Fibroblast of skin of right quadriceps (primary cell): ENCODE measurements at places on chromosomes 3 and 15.

DNA sequence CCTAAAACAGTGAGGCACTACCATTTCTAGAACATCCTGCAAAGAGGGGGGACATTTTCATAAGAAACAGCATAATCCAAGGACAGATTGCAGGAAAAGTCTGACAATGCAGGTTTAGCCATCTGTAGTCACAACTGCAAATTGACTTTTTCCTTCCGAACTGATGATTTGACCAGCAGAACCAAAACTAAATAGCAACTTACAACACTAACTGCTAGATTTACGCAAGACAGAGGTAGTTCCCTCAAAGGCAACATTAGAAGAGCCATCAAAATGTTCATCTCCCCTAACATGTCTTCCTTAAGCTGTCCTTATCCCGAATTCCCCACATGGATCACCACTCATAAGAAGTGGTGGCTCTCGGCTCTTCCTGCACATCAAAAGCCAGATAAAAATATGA lies 129.6 kb downstream of the GADL1 start:
- no peak for DNase-seq

- DNase-seq, result no peak
These were observed 12.8 kb downstream of the DCUN1D1 start for GRCh38 chr3:182967218-182968204.

DNA sequence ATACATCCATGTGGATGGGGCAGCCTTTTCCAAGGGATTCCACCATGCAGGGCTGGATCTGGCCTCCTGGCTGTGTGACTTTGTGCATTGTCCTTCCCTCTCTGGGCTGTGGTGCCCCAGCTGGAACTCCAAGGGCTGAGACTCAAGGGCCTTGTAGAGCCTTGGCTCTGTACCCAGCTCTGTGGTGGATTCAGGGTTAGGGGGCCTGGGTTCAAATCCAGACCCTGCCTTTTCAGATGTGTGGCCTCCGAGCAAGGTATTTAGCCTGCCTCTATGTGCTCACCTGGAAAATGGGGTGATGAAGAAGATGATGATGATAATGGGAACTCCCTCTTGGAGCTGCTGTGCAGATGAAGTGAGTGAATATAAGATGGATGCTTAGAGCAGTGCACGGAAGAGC lies 161.9 kb downstream of the WNT7A start:
- DNase-seq, result no peak

- DNase-seq, result no peak
These were observed 26.6 kb upstream of the SMAD6 start for GRCh38 chr15:66675446-66675845.

DNA sequence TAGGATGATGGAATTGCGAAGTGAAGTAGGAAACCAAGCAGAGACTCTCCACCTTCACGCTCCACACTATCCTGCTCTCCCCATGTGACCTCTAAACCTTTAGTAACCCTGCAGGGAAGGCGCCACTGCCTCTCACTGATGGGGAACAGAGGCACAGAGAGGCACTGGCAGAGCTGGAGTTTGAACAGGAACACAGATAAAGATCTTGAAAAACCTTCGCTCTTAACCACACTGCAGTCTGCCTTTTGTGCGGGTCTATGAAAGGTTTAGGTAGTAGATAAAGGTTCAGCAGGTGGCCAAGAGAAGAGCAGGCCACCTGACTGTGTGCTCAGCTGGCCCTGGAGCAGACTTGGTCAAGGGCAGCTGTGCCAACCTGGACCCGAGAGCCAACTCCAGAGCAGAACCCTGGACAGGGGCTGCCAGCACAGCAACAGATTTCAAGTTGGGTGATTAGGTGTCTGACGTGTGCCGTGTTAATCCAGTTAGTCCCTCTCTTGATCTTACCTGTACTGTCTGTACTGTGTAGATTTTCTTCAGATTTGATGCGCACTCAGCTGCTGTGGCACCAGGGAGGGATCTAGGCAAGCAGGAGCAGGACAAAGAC lies 15.2 kb downstream of the EIF4E3 start:
- DNase-seq, result no peak

DNA sequence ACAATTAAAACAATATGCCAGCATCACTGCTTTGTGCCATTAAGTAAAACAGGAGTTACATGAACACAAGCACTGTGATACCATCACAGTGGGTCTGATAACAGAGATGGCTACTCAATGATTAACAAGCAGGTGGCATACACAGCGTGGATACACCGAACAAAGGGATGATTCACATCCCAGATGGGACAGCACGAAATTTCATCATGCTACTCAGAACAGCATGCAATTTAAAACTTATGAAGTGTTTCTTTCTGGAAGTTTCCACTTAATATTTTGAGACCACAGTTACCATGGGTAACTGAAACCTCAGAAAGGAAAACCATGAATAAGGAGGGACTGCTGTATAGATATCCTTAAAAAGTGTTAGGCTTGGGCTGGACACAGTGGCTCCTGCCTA lies 44.5 kb downstream of the SLC24A1 start:
- peak; percentile 15 for DNase-seq

DNA sequence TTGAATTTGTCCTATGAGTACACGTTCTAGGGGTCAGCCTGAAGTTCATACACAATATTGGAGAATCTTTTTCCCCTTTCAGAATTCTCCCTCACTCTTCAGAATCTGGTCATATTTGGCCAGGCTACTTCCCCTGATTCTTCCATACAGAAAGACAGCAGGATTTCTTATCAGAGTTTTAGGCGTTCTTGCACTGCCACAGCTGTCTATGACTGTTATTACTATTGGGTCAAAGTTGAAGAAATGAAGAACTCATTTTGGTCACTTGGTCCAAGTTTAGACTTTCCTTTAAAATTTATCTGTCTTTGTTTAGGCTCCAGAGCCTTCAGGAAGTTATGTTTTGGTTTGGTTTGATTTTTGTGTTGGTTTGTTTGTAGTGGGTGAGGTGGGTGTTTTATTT lies 12.0 kb downstream of the TEX55 start:
- no peak for DNase-seq

DNA sequence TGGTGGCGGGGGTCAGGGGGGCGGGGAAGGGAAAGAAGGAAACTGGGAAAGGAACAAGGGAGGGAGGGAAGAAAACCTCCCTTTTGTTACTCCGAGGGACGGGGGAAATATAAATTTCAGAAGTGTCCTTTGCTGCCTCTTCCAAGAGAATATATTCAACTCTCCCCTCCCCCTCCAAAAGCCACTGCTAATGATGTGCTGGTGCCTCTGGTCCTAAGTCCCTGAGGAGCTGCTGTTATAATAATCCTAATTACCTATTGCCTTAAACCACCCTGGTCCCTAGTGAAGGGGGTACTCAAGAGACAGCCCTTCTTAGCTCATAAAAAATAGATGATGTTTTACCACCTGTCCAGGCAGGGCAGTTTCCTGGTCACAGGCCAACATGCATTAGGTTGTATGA lies 118.3 kb upstream of the TRIM42 start:
- DNase-seq, result no peak

- DNase-seq, result no peak
These were observed 304.3 kb downstream of the ZIC1 start for GRCh38 chr3:147713234-147714133.

DNA sequence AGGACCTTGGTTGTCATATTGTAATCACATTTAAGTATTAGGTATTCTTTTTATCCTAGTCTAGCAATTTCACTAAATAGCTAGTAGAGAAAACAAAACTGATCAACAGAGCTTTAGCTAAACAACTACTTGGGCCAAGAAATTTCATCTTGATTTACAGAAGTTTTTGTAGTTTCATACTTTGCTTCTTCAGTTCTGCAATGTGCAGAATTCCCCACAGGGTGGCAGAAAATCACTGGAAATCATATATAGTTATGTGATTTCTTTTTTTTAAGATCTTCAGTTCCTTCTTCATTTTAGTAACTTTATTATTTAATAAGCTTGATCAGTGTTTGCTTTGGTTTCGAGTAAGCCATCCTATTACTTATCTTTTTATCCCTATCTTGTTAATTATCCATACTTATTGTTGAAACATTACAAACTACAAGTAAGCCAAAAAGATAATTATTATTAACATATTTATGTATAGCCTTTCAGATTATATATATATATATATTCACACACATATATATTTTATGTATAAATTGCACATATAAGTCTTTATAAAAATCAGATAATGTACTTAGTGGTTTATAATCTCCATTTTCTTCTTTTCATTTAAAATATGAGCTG lies 2.2 kb upstream of the BNIP2 start:
- peak; percentile 49 for DNase-seq

DNA sequence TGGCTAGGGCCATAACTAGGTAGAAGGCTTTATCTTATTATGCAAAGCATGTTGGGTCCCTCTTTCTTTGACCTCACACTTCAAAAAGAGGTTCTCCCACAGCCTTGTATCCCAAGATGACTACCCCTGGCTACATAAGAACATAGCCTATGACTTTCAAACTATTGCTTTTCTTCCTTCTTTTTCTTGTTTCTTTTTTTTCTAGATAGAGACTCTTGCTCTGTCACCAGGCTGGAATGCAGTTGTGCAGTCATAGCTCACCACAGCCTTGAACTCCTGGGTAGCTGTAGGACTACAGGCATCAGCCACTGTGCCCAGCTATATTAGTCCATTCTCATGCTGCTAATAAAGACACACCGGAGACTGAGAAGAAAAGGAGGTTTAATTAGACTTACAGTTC lies 47.2 kb downstream of the DIPK2A start:
- DNase-seq, result peak; percentile 81

GRCh38 chr15:80615783-80616391 lies 79.2 kb upstream of the ABHD17C start:
- DNase-seq, result peak; percentile 59

DNA sequence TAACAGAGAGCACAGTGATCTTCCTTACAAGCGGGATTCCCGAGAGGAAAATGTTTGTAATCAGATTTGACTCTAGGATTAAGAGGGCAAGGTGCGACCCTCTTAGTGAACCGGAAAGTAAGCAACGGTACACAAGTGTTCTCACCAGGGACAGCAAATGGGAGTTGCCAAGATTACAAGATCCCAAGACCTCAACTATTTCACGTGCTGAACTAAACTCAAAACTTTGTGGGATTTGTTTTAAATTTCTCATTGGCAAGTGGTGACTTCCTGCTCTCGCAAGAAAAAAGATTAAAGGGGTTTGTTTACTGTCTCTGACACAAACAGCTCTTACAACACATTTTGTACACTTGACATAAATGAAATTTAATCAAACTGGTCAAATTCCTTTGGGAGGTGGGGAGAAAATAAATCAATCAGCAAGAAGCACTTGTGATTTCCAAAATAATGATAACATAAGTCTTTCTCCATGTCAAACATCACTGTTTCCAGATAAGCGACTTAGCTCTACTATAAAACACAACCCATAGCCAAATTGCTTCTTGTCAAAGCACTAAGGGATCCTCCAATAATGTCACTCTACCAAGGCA lies 2.2 kb upstream of the PGPEP1L start:
- DNase-seq, result no peak

DNA sequence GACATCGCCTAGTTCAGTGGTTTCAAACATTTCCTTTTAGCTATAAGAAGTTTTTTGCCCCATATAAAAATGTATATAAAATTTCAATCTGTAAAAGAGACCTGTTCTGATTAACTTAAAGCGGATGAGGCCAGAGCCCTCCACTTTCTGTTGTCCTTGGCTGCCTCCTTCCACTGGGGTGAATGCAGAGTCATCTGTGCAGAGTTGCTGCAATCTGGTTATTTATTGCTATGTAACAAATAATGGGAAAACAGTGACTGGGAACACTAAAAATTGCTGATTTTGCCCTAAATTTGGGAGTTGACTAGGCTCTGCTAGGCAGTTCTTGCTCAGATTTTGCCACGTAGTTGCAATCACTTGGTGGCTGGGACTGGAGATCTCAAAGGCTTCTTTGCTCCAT lies 637.8 kb downstream of the GRM7 start:
- DNase-seq, result no peak

- no peak for DNase-seq
These were observed 1026.2 kb downstream of the PLOD2 start for GRCh38 chr3:145134738-145135137.

- peak; percentile 33 for DNase-seq
These were observed 149.8 kb downstream of the TMCO5A start for GRCh38 chr15:38084289-38084688.

GRCh38 chr3:4241595-4242170 lies 61.5 kb upstream of the SETMAR start:
- DNase-seq, result no peak

DNA sequence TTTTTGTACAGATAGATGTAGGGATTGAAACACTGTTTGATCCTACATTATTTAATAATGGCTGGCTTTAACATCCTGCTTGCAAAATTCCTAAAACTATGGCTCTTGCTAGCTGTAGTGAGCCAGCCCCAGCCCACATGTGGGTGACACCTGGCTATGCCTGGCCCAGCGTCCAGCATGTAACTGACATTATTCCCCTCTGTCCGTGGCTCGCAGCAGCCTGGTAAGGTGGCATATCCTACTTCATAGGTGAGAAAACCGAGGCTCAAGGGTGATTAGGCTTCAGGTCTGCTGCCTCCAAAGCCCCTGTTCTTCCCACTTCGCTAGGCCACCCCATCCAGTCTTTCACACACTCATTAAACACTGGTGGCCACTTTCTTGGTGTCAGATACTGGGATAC lies 1.6 kb downstream of the CALML4 start:
- DNase-seq, result no peak

- no peak for DNase-seq
These were observed 31.5 kb upstream of the MECOM start for GRCh38 chr3:169695031-169695430.

DNA sequence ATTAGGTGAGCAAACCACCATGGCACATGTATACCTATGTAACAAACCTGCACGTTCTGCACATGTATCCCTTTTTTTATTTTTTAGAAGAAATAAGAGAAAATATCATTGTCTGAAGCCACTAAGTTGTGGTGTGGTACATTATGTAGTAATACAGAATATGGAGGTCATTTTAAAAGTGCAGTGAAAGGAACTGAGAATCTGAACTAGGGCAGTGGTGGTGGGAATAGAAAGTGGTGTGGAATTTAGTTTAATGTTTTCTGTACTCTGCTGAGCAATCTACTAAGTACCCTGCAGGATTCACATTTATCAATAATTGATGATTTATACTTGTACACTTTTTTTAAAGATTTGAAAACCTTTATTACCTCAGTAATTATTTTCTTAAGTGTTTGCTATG lies 283.5 kb downstream of the CHL1 start:
- no peak for DNase-seq

- DNase-seq, result no peak
These were observed 365 bp upstream of the PDCD6IP start for GRCh38 chr3:33798113-33798417.

DNA sequence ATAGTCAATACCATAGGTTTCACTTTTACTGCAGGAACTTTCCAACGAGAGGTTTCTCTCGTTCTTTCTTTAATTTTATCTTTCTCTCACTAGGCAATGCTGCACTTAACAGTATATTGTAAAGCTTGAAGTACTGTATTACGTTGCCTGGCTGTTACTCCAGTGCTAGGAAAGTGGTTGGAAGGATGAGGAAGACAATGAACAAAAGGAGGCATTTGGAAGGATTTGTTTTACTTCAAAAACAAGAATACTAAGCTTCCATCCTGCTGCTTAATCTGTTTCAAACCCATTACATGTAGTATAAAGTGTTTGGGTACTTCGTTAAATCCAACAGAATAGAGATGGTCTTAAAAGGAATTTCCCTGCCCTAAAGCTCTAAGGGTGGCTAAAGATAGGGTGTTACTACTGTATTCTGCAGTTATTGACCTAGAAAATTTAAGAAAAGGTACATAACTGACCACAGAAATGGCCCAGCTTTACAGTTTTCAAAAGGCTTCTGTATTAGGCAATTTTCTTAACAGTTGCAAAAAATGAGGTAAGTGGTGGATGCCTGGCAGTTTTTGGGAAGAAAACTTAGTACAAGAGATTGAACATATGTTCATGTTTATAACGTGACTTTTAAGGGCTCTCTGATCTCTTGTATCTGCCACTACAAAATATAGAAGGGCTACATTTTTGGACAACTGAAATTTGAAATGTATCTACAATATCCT lies 785 bp upstream of the IFT57 start:
- no peak for DNase-seq

- no peak for DNase-seq
These were observed 31.2 kb downstream of the CASR start for GRCh38 chr3:122214711-122215110.
